ENCODE measurements at places on chromosomes 1 and 21.

- DNase-seq, result no peak
Observed at GRCh38 chr1:33295023-33295422, 25.9 kb downstream of the A3GALT2 start.

DNA sequence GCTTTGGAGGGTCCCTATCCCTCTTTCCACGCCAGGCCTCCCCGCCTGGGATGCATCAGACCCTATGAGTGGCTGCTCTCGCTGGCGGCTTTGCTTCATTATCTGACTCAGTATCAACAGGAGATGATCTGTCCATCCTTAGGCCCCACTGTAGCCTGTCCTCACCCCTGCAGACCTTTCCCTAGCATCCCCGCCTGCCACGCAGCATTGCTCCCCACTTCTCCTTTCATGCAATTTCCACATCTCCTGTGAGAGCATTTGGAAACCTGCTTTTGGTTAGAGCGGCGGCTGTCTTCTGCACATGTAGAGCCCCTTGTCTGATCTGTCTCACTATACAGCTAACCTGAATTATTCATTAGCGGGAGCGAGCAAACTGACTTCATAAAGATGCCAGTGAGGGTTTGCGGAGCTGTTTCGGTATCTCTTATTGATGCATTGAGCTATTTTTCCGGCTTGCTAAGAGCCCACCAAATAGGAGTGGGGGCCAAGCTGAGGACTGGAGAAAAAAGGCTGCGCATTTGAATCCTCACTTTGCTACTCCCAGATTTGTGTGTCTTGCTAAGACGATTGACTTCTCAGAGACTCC, 40.0 kb upstream of the ATP2B4 start:
- DNase-seq, result no peak

- peak; percentile 74 for DNase-seq
Observed at GRCh38 chr1:16167331-16168143, 11.7 kb upstream of the EPHA2 start.

DNA sequence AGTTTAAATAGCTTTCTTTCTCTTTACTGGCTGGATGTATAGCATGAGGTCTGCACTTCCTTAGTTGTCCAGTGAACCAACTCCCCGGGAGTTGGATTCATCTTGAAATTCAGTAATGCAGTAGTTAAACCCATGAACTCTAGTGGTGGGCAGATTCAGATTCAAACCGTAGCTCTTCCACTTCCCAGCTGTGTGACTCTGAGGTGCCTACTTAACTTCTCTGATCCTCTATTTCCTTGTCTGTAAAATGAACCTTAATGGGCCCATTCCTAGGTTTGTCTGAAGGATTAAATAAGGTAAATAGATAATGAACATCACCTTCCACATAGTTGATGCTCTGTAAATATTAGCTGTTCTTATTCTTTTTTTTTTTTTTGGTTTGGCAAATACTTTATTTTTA, 16.5 kb downstream of the PIK3CD start:
- DNase-seq, result no peak

GRCh38 chr21:33682992-33683627, 40.8 kb downstream of the ITSN1 start:
- no peak for DNase-seq

- no peak for DNase-seq
Observed at GRCh38 chr21:29146726-29147125, 16.3 kb downstream of the MAP3K7CL start.

GRCh38 chr1:183147735-183148134, 38.3 kb upstream of the LAMC2 start:
- no peak for DNase-seq

DNA sequence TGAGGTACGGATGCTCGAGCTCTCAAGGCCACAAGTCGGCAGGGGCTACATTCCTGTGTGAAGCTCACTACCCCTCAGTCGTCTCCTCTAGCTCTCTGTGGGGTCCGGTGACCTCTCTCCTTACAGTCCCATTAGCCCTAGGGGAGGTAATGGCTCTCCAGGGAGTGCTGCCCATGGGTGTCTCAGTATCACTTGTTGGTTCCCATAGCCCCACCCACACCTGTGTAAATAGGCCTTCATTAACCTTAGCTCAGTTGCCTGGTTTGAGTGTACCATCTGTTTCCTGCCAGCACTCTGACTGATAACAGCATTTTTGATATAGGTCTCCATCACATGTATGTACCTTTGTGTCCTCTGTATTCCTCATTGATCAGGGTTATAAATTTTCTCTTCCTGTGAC, 133.2 kb upstream of the KCNJ15 start:
- no peak for DNase-seq

DNA sequence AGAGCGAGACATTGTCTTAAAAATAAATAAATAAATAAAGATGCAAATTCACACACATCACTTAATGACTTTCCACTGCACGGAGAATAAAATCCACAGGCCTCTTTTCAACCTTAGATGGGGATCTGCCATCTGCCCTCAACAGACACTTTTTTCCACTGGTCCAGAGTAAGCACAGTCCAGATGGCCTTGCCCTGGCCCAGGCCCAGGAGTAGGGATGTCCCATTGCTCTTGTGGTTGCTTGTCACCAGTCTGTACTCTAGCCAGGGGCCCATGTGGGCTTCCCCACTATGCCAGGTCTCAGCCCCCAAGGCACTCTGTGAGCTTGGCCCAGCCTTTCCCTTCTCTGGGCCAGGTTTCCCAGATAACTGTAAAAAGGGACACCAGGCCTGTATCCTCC, 17.4 kb downstream of the PLOD1 start:
- no peak for DNase-seq

- DNase-seq, result no peak
Observed at GRCh38 chr1:225209153-225209552, 218.7 kb downstream of the LBR start.

GRCh38 chr1:110596312-110596711, 9.8 kb downstream of the KCNA2 start:
- DNase-seq, result no peak

DNA sequence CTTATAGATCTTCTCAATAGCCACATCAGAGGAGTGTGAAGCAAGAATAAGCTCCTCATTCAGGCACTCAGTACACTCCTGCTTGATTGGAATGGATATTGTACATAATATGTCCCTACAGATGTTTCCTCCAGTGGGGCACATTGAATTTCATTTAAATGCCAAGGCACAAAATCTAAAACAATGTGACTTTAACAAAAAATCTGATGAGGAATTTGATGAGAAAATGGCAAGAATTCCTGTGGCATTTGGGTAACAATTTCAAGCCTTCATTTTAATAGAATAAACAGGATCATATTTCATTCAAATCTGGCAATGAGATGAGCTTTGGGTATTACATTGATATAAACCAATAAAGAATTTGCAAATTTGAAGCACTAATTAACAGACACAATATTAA, 307.7 kb upstream of the PKN2 start:
- DNase-seq, result no peak

GRCh38 chr1:67300561-67300960, 7.1 kb upstream of the IL12RB2 start:
- no peak for DNase-seq

DNA sequence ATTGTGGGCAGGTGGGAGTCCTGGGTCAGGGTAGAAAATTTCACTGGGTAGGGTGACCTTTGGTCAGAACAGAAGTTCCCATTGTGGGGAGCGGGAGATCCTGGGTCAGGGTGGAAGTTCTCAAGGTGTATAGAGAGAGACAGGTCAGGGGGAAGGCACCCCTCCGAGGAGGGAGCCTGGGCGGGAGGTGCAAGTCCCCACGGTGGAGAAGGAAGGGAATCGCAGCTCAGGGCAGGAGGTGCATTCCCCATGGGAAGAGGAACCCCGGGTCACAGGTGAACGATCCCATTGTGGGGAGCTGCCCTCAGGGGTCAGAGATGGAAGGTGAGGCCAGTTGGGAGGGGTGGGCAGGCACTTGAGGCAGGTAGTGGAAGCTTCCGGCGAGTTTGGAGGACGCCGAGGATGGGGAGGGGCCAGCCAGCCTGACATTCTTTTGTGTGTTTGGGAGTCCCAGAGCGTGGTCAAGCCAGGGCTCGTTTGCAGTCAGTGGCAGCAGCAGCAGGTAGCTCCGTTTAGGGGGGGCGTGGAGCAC, 637 bp downstream of the LYPLA2 start:
- DNase-seq, result no peak

DNA sequence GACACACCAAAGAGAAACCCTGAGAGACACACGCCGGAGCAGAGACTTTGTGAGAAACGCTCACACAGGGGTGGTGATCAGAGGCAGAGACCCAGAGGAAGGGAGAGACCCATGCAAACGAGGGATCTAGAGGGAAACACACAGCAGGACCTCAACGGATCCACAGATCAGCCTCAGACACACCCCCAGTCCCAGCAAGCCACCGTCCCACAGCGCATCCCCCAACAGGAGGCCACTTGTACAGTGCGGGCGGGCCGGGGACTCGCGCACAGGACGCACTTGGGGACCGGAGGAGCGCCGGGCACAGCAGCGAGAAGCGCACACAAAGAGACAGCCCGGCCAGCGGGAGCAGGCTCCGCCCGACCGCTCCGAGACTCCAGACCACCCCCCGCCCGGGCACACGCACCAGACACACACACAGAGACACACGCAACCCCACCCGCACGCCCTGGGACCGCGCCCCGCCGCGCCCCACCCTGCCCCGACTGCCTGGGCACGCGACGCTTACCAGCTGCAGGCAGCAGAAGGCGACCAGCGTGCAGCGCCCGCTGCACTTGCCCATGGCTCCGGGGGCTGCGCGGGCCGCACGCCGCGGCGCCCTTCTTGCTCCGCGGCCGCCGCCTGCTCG, 587 bp downstream of the NKAIN1 start:
- DNase-seq, result no peak

- no peak for DNase-seq
Observed at GRCh38 chr21:15741510-15741909, 11.7 kb downstream of the USP25 start.

GRCh38 chr1:227945891-227946623, 1.7 kb downstream of the WNT9A start:
- no peak for DNase-seq

DNA sequence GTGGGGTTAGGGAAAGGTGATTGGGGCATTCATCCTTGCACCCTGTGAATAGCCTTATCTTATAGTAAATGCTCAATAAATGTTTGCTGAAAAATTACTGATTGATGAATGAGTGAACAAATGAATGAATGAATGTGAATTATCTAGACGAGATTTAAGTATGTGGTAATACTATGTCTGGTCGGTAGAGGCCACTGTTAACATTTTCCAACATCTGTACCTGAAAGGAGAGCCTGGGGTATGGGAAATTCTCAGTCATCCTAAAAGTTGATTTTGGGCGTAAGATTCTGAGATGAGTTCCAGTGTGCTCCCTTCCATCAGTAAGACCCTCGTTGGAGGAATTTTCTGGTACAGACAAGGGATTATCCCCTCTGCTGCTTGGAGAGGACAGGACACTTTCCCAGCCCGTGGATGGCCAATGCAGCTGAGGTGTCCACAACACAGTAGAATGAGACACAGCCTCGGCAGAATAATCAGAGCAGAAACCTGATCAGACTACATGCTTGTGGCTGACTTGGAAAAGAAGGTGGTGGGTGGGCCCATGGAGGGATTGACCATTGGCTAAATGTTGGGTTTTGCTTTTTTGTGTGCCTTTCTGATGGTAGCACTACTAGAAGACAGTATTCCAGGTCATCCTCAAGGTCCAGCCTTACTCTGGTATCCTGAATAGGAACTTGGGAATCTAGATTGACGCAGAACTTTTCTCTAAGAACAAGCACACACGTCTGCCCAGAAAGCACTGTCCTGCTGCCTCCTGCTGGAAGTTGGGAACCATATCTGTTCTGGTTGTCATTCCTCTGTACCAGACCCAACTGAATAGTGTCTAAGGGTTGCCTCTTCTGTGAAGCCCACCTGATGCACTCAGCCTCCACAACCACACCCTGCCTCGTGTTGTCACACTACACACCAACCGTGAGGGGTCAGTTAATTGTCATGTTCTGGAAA, 262.0 kb downstream of the TNR start:
- no peak for DNase-seq

GRCh38 chr1:151311011-151311410, 16.2 kb downstream of the PI4KB start:
- no peak for DNase-seq

- no peak for DNase-seq
Observed at GRCh38 chr21:23402929-23403520, 2204.3 kb downstream of the MRPL39 start.

DNA sequence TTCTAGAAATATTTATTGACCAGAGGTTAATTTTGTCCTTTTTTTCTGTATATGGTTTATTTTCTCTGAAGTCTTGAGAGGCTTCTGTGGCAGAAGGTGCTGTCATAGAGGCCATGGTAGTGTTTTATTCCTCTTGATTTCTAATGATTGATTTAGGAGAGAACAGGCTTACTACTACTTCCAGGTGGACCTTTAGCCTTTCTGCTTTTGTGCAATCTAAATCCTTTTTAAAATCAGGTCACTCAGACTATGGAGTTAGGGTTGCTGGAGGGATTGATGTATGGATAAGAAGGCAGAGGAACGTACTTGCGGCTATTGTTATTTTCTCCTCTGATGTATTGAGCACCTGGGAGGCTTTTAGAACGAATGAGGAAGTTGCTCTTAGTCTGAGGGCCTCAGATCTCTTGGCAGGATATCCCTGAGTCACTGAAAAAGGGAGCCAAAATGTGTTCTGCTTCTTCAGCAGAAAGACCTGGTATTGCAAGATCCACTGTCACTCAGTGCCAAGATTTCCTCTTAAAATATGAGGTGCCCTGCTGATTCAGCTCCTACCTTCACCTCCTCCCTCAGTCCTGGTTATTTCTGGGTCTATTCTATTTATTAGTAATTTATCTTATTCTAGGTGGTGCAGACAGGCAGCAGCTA, 277.4 kb downstream of the ZNF648 start:
- no peak for DNase-seq

- DNase-seq, result peak; percentile 24
Observed at GRCh38 chr21:35925497-35925896, 134.8 kb downstream of the SETD4 start.

GRCh38 chr1:184514447-184514846, 127.6 kb downstream of the C1orf21 start:
- no peak for DNase-seq

- no peak for DNase-seq
Observed at GRCh38 chr1:12285496-12286143, 55.8 kb downstream of the VPS13D start.

DNA sequence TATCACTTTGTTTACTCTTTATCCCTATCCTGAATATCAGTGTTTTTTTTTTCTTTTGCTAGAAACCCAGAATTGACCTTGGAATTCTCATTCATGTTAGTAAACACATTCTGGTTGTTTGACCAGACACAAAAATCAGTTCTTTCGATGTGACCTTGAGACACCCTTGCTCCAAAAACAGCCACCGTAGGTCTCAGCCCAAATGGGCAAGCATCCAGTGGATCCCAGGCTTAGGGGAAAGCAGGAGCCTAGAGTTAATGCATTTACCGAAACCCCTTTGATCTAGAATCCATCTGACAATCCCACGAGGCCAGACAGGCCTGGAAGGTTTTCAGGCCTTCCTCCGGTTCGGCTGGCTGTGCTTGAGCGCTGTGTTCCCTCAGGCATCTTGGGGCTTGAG, 47.6 kb downstream of the IRF2BP2 start:
- DNase-seq, result no peak

DNA sequence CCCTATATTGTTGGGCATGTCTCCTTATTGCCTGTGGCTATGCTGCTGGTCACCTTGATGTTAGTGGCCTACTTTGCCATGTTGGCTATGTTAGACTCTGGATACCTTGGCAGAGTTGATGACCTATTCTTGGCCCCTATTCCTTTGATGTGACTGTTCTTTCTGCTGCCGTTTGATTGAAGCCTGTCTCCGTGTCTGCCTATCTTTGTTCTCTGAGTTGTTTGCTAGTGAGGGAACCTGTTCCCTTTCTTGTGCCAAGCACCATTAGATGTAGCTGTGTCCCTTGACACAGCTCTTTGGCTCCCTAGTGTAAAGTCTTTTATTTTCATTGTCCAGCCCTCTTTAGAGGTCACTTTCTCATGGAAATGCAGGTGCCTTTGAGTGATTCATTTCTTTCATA, 28.7 kb upstream of the PAPPA2 start:
- no peak for DNase-seq

- no peak for DNase-seq
Observed at GRCh38 chr1:245802941-245803665, 648.3 kb downstream of the KIF26B start.

Data from T-helper 2 cell (primary cell).